ENCODE measurements at places on chromosomes 7 and 10.

GRCh38 chr7:103687951-103688350 lies 241.9 kb upstream of the SLC26A5 start:
- DNase-seq: no peak

DNA sequence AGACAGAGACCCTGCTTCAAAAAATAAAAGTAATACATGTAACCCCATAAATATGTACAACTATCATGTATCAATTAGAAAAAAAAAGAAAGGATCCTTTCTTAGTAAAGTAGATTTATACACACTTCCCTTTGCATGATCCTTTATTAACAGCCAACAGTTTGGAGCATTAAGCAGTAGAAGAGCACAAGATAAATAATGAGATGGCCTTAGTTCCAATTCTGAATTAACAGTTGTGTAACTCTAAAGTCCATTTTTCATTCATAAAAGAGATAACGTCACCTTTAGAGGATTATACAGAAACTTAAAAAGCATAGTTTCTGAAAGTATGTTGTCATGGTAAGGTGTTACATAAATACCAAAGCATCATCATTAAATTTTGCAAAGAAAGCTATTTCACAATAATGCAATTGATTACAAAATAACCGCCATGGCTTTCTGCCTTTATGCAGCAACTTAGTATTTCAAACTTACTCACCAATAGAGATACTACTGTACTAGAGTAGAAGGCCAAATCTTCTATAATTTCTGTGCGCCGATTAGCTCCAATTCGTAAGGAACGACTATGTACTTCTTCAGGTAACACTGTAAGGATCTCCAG lies 40.3 kb downstream of the TNPO3 start:
- no peak for DNase-seq

DNA sequence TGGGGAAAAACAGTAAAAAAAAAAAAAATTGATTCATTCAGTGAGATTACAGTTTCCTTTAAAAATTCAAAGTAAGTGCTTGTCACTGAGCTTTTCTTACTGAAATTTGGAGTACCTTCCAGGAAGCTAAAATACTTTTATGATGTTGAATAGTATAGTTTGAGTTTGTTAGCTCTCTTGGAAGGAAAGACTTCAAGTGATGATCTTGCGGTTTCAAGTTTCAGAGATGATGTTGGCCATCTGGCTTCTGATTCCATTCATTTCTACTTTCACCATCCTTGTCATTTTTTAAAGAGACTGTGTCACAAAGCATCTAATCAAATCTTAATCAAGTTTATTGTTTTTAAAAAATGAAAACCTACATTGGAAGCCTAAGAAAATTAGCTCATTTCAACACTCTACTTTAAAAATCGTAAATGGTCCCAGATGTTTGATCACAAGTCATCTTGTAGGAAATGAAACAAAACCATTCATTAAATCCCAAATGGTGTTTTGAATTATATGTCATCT lies 4.9 kb upstream of the HERPUD2 start:
- DNase-seq: no peak

- no peak for DNase-seq
Measured at GRCh38 chr7:128052404-128052803, 21.2 kb upstream of the LRRC4 start.

GRCh38 chr7:155685791-155686160 lies 41.3 kb downstream of the RBM33 start:
- DNase-seq: no peak

Measured in GM06990 (cell line).